ENCODE measurements at places on chromosomes 7 and 10.
A peak's percentile ranks its signal among the peaks of the same experiment; 100 is the strongest.

DNA sequence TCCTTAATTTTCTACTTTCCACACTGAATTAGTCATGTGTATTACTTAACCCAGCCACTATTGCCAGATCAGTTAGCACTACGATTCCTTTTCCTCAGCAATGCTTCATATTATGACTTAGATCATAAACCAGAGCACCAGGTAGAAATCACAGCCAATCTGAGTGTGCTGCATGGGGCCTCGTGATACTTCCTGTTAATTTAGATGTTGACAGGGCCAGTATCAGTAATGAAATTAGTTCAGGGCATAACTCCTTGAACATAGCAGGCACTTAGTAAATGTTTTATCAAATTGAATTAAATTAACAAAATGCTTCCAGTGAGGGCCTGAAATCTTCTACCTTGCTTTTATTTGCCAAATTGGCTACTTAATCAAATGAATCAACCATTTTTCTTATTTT is 169.3 kb upstream of the LRGUK start:
- no peak for DNase-seq

- no peak for DNase-seq
Measured at GRCh38 chr10:44398271-44398670, 13.4 kb upstream of the CXCL12 start.

DNA sequence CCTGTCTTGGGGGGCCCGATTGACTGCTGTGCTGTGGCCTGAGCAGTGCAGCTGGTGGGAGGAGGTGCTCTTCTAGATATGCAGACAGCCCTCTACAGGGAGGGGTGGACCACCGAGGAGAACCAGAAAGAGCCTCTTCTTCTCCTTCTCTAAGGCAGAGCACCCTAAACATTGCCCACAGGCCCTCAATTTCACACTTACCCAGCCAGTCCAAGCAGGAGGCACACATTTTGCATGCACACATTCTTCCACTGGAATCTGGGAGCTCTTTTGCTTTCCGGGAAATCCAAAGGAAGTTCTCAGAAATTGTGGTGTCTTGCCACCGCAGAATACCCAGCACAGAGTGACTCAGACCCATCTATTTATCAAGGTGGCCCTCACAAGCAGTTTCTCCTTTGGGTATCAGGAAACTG is 45.8 kb downstream of the EEPD1 start:
- DNase-seq = no peak

DNA sequence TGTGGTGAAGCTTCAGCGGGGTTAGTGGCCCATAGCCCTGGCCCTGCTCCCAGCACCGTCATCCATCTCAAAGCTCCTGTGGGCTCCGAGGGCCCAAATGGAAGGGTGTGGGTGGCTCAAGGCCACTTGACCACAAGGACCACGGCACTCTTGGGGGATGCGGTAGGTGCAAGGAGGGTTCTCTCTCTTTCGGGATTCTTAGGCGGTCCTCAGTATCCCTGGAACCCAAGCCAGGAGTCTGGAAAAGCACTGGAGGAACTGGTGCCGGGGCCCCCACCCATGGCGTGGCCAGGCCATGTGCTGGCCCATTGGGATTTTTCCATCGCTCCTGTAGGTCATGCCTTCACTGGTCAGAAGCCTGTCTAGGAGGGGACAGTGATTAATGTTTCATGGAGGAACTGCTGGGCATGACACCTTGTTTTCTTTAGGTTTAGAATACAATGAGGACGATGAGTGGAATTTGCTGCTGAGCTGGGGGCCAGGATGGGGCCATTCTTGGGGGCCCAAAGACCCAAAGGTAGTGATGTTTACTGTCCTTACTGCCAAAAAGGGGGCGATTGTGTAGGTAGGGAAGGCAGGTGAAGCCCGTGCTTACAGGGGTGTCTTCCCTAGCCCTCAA is 16.7 kb downstream of the AQP1 start:
- no peak for DNase-seq

- no peak for DNase-seq
Measured at GRCh38 chr7:122123746-122124145, 20.3 kb downstream of the AASS start.

DNA sequence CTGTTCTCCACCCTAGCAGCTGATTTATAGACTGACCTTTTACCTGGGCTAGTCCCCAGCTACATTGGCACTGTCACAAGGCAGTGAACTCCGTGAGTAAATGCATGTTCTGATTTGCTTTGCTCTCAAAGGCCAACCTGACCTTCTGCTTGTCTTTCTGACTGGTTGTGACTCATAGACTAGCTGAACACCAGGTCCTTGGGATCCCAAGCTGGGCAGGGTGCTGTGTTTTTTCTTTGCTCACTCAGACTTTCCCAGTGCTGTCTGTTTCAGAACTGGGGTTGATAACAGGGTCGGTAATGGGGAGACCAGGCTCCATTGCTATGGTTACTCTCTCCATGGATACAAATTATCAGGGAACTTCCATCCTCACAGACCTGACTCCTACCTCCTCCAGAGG is 35.0 kb downstream of the EVX1 start:
- DNase-seq = no peak

GRCh38 chr7:20980668-20981264 is 194.1 kb upstream of the SP8 start:
- DNase-seq = no peak

GRCh38 chr7:12623885-12624498 is 53.5 kb downstream of the SCIN start:
- peak; percentile 52 for DNase-seq

- no peak for DNase-seq
Measured at GRCh38 chr7:6056616-6057015, 25.4 kb downstream of the ANKRD61 start.

GRCh38 chr7:116924741-116925140 is 28.6 kb upstream of the ST7 start:
- no peak for DNase-seq

- DNase-seq = peak; percentile 91
Measured at GRCh38 chr7:158239290-158239981, 348.2 kb downstream of the PTPRN2 start.

- no peak for DNase-seq
Measured at GRCh38 chr7:55198634-55199392, 166.3 kb upstream of the LANCL2 start.

DNA sequence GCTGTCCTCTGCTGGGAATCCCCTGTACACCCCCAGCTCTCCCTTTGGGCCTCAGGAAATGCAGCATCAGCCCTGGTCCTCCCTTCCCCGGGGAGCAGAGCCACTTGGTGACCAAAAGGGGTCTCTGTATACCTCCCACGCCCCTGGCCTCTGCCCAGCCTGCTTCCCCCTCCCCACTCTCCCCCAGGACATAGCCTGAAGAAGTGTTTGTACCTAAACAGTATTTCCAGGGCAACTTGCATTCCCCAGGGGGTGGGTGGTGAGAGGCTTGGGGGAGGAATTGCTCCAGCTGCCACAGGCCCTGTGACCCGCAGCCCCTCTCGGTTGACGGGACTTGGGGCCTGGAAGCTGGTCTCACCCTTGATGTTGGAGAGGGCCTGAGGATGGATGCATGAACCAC is 39.3 kb downstream of the TMEM270 start:
- DNase-seq = no peak

GRCh38 chr7:123682690-123683089 is 27.0 kb downstream of the LMOD2 start:
- peak; percentile 59 for DNase-seq

DNA sequence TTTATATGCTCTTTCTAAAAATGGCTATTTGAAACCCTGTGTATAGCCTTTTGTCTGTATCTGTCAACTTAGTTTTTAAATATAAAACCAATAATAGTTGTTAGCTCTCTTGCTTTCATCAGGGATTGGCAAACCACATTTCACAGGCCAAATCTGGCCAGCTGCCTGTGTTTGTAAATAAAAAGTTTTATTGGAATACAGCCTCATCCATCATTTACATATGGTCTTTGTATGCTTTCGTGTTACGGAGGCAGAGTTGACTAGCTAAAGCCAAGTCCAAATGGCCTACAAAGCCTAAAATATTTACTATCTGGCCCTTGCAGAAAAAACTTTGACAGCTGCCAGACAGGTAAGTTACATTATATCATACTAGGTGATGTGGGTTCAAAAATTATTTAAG is 235.0 kb downstream of the BICC1 start:
- no peak for DNase-seq

GRCh38 chr10:110446954-110447608 is 50.6 kb upstream of the DUSP5 start:
- DNase-seq = no peak

DNA sequence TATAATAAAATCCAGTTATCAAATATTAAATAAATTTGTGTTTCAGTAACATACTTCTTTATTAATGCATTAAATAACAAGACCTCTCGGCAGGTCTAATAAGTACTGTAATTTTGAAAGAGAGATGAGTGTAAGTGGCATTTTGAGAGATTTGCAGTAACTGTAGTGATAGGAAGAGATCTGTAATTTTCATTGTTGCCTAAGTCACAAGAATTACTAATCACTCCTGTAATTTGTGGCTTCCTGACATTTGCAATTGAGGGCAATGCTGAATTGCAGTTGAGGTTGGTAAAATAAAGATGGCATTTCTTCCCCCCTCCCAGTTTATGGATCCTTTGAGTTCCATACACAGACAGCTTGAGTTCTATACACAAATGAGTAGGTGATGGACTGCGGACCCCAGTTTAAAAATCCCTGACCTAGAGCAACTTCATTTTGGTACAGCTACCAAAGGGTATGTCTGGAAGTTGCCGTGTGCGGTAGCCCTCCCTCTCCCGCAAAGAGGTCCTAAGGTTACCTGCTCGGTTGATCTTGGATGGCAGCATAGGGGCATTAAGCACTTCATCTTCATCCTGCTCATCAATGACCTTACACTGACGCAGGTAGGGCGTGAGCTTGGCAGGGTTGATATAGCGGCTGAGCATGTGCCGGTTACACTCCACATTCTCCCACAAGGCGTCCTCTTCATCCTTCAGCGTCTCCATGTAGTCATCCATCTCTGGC is 96.4 kb downstream of the CARD11 start:
- DNase-seq = no peak

GRCh38 chr7:19464241-19464640 is 244.6 kb downstream of the POLR1F start:
- no peak for DNase-seq
